ENCODE measurements at places on chromosomes 4 and X.

DNA sequence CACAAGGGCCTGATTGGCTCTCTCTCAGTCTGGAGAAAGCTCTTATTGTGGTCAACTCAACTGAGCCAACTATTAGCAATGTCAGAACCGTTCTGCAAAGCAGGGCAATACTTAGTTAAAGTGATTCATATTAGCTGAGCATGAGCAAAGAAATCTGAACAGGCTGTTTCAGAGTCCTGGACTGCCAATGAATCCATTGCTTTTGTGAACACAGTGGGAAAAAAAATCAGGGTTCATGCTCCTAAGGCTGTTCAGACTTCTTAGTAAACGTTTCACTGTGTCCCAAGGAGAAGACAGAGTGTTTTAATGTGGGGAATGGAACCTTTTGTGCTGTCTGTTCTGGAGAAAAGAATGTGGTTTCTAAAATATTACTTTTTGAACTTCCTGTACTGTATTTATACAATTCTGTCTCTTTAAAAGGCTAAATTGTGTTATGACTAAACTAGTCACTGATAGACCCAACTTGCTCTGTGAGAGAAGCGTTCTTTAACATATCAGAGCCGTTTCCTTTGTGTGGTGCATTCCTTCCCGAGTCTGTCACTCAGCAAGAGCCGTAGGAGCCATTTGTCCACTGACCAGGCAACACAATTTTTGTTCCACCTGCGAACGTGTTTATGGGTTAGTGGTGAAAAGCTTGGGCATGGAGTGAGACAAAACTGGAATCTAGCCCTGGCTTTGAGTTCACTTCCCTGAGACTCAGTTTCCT, 366.1 kb downstream of the FBXO8 start:
- no peak for DNase-seq

- no peak for DNase-seq
These were observed 11.2 kb downstream of the TRAPPC11 start for GRCh38 chr4:183670251-183670650.

GRCh38 chrX:25762656-25763055, 375.5 kb upstream of the MAGEB18 start:
- no peak for DNase-seq

DNA sequence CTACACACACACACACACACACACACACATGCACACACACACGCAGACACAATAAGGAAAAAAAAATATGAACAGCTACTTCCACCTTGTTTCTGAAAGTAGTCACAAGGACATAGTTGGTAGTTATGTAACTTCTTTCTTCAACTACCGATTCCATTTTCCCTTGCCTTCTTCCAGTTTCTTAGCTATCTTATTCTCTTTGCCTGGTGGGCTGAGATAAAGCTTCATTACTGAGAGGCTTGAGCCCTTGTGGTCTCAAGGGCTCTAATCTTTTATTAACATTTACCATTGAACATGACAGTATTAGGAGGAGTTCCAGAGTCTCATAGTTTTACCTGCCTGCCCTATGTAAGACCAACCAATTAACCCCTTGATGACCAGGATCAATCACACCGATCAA, 8.9 kb upstream of the SMIM10 start:
- DNase-seq = no peak

DNA sequence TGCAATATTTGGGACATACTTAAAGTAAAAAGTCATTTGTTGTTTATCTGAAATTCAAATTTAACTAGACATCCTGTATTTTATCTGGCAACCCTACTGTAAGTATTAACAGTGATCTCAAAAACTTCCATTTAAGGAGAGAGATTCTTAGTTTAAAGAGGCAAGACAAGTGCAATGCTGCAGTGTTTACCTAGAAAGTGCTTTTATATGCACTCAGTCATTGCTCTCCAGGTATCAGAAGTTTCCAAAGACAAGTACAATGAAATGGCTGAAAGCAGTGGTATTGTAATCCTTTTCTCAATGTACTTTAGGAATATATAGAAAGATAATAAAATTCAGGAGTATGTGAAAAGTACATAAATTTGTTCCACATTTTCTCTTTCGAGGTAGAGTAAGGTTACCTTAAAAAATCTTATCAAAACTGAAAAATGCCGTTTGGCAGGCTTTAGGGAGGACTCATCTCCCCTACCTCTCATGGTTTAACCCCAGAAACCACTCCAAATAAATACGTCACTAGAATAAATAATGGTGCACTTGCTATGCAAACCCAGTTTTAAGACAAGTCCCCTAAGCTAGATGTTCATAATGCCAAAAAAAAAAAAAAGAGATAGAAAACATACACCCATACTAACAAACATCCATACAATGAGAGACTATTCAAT, 45.7 kb downstream of the ELF2 start:
- DNase-seq = no peak

- DNase-seq = no peak
These were observed 8.6 kb upstream of the ARHGAP10 start for GRCh38 chr4:147723326-147723725.

DNA sequence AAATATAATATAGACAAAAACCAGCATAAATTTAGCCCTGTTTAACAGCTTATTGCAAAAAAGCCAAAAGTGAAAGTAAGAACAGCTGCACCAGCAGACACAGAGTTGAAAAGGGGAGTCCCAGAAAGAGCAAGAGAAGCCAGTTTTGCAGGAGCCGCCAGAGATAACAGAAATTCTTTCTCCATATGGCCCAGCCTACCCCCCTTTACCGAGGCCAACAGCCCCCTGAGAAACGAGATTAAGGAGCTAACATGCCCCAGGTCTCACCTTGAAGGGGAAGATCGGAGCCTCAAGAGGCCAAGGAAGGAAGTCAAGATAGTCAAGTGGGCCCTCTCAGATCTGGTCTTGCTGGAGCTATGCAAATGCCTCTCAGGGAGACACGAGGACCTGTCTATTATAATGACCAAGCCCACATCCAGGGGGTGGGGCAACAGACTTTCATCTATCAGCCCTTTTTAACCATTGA, 4.8 kb downstream of the ACOX3 start:
- DNase-seq = no peak

- DNase-seq = no peak
These were observed 108.5 kb upstream of the MID1 start for GRCh38 chrX:10728806-10729389.

DNA sequence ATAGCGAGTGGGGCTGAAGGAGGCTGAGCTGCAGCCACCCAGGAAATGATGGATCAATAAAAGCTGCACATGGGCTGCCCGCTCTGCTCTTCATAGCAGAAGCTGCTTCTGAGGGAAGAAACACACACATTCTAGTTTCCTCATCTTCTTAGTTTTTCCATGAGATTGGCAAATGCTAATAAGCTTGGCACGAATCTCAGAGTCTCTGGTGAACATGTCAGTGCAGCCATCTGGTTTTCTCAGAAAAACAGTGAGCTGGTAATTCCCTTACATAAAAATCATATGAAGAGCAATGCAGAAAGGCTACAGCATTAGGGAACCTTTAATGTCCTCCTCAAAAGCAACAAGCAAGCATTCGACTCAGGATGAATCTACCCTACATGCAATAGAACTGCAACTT, 69.9 kb downstream of the GATB start:
- no peak for DNase-seq

GRCh38 chrX:122135070-122135469, 1049.0 kb upstream of the GRIA3 start:
- no peak for DNase-seq

DNA sequence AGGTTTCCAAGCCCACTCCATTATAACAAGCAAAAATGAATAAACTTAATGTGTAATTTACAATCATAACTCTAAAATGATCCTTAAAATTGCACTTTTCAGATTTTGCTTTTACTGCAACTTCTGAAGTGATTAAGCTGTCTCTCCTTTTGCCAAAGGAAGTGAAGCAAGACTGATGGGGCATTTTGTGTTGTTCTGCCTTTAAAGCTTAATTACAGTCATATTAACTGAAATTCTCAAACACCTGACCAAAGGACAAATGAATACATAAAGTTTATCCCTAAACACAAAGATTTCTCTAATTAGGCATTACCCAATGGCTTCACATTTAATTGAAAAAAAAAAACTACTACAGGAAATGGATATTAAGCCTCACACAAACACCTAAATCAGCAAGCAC, 101.8 kb downstream of the ATP11C start:
- DNase-seq = no peak

- DNase-seq = no peak
These were observed 704 bp downstream of the FAM3A start for GRCh38 chrX:154515090-154515965.

GRCh38 chr4:175034986-175035705, 117.0 kb downstream of the ADAM29 start:
- no peak for DNase-seq

DNA sequence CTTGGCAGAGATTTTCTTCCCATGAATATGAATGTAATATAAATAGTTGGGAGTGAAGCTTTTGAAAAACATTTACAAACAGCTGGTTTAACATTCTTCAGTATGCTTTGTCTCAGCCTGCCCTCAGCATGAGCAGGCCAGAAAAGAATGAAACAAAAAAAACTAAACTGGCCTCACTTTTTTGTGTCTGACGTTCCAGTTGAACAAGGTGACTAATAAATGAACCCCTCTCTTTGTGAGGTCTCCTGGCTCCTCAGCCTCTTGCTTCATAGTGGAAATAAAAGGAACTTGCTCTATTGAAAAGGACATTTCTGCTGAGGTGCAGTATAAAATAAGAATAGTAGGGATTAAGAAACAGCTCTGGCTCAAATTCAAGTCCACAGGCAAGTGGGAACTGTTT, 9.4 kb downstream of the CHST7 start:
- DNase-seq = no peak

DNA sequence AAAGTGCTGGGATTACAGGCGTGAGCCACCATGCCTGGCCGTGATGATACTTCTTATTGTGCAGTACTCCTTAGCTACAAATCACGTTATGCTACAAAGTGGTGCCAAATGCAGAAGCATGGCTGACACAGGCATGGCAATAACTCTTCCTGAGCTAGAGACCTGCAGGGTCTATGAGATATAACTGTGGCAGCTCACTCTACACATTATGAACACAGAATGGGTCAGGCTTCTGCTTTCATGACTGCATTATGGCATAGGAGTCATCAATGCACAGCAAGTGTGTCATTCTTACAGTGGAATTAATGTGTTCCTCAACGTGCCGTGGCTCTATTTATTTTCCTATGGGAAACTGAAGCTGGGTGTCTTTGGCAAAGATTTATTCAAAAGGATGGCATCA, 64.5 kb downstream of the UGT8 start:
- no peak for DNase-seq

DNA sequence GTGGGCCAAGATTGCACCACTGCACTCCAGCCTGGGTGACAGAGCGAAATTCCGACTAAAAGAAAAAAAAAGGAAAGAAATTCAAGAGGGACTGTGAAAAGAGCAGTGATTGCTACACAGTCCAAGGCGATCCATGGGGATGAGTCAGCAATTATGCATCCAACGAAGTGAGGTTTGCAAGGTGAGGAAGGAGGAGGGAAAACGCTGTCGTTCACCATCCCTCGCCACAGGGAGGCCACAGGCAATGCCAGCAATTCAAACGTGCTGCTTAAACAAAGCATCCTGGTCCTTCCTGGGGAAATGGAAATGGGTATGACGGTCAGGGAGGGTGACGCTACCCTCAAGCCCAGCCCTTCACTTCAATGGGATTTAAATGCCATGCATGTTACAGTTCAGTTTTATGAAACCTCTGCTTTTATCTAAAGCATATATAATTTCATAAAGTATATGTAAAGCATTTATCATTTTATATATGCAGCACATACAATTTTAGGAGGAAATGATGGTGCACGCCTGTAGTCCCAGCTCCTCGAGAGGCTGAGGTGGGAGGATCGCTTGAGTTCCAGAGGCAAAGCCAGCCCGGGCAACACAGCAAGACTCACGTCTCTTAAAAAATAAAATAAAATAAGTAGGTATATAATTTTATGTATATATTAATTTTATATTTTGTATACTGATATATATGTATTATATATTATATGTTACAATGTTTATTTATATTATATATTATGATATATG, 108.7 kb downstream of the DHRSX start:
- no peak for DNase-seq

GRCh38 chrX:128897621-128898020, 625.7 kb downstream of the SMARCA1 start:
- no peak for DNase-seq

DNA sequence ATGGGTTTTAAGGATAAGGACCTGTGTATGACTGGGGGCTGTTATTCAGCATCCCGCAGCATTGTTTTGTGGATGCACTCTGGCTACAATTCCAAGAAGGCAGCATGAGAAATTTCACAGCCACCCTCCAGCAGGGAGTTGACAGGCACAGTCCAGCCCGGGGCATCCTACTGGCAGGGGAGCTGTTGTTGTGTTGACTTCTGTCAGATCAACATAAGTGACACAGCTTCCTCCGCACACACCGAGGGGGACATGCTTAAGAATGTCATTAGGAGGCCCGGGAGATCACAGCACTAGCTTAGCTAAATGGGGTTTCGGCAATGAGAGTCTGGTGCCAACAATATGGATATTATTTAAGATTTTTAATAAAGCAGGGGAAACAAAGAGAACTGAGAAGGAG, 326.5 kb downstream of the ASMT start:
- DNase-seq = no peak

DNA sequence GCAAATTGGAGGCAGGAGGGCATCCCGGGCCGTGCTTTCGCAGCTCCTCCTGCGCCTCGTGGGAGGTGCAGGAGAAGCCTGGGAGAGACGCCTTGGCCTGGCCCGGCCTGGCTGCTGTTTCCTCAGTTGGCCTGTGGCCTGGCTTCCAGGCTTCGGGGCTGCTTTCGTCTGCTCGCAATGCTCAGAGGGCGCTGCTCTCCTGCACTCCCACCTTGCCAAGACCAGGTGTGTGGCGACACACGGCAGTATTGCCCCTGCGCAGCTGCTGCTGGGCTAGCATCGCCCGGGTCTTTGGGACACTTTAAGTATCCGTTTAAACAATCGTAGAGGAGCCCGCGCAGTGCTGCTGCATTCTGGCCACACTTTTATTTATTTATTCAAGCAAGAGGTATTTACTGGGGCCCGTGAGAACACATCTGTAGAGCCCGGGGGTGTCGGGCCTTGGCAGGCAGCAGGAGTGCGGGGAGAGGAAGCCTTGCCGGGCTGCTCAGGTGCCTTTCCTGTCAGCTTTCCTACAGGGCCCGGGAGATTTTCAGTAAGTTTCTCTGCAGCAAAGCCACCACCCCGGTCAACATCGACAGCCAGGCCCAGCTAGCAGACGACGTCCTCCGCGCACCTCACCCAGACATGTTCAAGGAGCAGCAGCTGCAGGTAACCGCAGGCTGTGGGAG, 26.2 kb upstream of the HGFAC start:
- DNase-seq = no peak

DNA sequence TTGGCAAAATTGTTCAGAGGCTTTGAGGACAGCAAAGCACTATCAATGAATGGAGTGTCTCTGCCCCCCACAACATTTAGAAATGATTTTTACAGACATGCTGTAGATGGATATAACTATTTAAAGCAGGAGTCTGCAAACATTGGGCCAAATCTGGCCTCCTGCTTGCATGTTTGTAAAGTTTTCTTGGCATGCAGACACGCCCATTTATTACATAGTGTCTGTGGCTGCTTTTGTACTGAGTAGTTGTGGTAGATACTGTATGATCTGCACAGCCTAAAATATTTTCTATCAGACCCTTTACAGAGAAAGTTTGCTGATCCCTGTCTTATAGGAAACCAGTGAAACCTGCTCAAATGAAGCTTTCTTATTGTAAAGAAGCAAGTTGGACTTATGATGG, 45.5 kb upstream of the PHEX start:
- DNase-seq = no peak

- no peak for DNase-seq
These were observed 64.5 kb downstream of the SMC1A start for GRCh38 chrX:53357799-53358530.

All from C1 segment of cervical spinal cord (tissue), 14 donors.